ENCODE measurements at places on chromosomes 4 and X. TPM values are rescaled to one million over a fixed set of nuclear protein-coding genes. Genes with fewer than 3 reads are reported as not detected.

DNA sequence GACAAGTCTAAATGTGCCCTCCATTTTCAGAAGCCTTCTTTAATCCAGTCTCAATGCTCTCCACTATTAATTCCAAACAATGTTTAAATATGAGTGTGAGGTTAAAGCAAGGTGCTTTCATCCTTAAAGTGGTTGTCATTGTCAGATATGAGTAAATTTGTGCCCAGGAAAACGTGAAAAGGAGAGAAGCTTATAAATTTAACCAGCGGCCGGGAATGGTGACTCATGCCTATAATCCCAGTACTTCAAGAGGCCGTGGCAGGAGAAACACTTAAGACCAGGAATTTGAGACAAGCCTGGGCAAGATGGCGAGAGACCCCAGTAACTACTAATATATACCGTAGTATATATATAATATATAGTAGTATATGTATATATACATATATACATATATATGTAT is 270.0 kb downstream of the ARHGAP24 start:
- DNase-seq, result no peak

- DNase-seq, result no peak
Observed at GRCh38 chr4:18734405-18734804, 712.9 kb upstream of the LCORL start.

GRCh38 chr4:184147858-184148737 is 69.6 kb downstream of the ENPP6 start:
- no peak for DNase-seq

- DNase-seq, result no peak
Observed at GRCh38 chr4:52957220-52957686, 95.1 kb downstream of the RASL11B start.

GRCh38 chr4:126582737-126583136 is 1050.0 kb upstream of the INTU start:
- DNase-seq, result no peak

- DNase-seq, result no peak
Observed at GRCh38 chr4:188228279-188228678, 89.0 kb downstream of the TRIML1 start.

- no peak for DNase-seq
Observed at GRCh38 chr4:164252286-164252685, 501.6 kb upstream of the SMIM31 start.

GRCh38 chr4:82217986-82218715 is 155.6 kb downstream of the HNRNPD start:
- no peak for DNase-seq

DNA sequence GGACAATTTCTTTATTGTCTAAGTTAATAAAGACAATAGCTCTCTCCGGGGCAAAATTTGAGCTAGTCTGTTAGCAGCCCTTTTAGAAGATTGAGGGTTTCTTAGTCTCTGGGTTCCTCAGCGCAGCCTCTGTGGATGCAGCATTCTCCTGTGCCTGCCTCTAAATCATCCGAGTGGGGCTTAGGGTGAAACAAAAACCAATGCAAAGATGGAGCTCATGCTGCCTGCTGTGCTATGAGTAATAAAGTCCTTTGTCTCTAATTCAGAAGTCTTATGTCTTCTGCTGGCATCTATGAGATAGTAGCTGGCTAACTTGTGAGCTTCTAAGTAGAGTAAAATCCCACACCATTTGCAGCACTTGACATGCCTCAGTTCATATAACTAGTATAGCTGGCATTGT is 67.9 kb downstream of the ANKRD50 start:
- DNase-seq, result no peak

DNA sequence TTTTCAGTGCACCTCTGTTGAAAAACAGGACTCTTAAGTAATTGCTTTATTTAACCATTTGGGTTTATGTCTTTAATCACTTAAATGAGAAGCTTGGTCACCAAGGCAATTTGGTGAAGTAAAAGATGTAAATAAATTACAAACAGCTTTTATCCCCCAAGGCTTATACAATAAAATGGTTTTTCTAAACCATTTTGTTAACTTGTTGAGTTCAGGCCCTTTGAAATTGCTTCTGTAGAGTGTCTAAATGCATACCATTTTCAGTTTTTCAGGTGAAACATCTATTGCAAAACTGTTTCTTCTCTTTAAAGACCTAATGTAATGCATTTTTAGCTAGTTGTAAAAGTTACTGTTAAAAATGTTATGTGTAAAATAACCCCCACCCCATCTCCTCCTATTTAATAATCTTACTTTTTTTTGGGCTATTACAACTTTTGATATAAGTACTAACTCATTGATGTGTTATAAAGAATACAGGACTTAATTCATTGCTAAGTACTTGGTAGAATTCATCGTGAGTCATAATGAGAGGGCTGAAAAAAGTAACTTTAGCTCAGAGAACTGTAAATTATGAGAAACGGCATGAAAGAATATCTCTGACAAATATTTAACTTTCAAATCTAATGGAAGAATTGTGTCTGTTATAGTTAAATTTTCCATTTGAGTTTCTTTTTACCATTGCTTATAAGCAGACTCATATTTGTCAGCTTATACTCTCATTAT is 4.5 kb downstream of the RAPGEF2 start:
- DNase-seq, result no peak

DNA sequence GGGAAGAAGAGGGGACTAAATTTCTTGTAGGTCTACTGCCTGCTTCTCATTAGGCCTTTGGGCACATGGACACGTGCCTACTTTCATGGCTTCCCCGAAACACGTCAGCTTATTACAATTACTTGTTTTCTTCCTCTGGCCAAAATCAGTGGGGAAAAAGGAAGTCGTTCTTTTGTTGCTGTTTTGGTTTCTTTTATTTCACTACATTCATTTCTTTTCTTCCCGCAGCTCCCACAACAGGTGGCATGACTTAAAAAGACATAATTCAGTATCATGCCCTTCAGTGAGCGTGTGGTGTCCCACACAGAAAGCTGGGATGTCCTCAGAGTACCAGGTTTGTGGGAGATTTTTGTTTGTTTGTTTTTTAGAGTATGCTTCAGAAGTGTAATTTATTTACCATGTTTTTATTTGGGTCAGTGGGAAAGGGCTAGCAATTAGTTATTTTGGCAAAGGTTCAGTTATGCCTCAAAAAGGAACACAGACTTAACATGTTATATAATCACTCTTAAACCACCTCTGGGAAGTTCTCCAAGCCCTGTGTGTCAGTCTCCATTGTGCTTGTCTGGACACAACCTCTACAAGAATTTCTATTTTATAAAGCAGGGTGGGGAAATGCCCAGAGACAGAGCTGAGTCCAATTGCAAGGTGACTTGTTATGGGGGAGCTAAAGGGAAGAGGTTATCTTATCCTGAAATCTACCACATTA is 44.2 kb upstream of the SPRY1 start:
- no peak for DNase-seq

- DNase-seq, result no peak
Observed at GRCh38 chr4:184845367-184846021, 19.7 kb upstream of the ACSL1 start.

GRCh38 chr4:68589790-68590189 is 13.7 kb upstream of the UGT2B17 start:
- no peak for DNase-seq

GRCh38 chrX:153831429-153832150 is 1.2 kb upstream of the PDZD4 start:
- DNase-seq, result no peak

DNA sequence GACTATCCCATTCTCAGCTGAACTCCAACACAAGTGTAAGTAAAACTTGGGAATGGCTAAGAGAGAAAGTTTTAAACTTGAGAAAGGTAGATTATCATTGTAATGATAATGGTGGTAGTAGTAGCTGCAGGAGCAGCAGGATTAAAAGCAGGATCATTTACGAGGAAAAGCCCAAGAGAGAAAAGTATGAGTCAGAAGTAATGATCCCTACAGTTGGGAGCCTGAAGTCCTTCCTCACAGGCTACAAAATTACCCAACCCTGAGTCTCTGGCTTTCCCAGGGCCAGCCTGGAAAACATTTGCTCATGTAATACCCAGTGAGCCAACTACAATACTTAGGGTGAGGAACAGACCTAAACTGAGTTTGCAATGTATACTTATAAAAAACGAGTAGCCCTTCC is 4.4 kb upstream of the PRDM8 start:
- no peak for DNase-seq

DNA sequence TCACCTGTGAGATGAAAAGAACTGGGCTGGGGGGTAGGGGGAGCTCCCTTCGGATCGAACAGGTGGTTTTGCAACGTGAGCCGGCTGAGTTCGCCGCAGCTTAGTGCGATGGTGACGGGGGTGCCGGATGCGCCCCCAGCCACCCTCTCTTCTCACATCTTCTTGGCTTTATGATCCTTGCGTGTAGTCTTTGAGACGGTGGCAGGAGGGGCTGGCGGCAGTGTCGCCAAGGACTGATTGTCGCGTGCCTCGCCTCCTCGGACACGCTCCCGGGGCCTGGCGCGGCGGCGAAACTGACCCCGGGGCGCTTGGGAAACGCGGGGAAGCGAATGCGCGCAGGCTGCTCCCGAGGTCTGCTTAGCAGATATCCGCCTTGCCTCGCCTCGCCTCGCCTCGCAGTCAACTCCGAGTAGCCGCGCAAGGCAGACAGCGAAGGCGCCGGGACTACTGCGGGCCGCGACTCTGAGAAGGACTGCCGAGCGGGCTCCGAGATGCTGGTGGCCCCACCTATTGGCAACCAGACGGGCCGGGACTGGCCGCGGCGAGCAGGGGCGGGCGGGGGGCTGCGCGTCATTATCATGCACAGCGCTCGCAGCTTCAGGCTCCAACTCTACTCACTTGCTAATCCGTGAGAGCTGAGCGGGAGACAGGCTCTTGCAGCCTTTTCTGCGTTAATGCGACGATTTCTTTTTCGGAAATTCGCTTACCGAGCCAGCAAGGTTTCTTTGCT is 1.5 kb downstream of the GRID2 start:
- no peak for DNase-seq

DNA sequence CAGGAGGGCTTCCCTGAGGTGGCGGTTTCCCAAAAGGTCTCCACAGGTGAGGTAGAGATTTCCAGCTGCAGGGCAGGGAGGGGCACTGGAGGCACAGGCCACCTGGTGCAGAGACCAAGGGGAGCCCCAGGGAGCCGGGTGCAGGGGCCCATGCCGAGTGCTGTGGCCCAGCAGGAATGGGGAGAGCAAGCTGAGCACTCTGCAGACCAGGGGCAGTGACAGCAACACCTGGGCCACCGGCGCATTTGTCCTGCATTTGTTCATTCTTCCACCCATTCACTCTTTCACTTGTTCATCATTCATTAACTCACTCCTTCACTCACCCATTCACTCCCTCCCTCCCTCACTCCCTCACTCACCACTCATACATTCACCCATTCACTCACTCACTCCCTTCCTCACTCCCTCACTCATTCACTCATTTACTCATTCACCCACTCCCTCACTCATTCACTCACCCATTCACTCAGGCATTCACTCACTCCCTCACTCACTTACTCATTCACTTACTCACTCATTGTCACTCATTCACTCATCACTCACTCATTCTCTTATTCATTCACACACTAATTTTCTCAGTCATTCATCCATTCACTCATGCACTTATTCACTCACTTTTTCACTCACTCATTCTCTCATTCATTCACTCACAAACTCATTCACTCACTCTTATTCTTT is 16.3 kb downstream of the CPZ start:
- DNase-seq, result no peak

DCAF16 gene
- total RNA-seq, result 7.9 TPM

ENPEP gene
- total RNA-seq, result 1.7 TPM

SLITRK2 gene
- total RNA-seq, result not detected

MAGEB17 gene
- total RNA-seq, result not detected

ERAS gene
- not detected for total RNA-seq

ADRA2C gene
- 46.1 TPM for total RNA-seq

NDP gene
- not detected for total RNA-seq

FAM9B gene
- total RNA-seq, result not detected

CD38 gene
- total RNA-seq, result 1.4 TPM

TLR7 gene
- not detected for total RNA-seq

CTPS2 gene
- total RNA-seq, result 12.6 TPM
